ENCODE measurements at places on chromosomes 5 and 9.

GRCh38 chr5:95022967-95023695, 261.8 kb downstream of the MCTP1 start:
- DNase-seq: peak; percentile 30

DNA sequence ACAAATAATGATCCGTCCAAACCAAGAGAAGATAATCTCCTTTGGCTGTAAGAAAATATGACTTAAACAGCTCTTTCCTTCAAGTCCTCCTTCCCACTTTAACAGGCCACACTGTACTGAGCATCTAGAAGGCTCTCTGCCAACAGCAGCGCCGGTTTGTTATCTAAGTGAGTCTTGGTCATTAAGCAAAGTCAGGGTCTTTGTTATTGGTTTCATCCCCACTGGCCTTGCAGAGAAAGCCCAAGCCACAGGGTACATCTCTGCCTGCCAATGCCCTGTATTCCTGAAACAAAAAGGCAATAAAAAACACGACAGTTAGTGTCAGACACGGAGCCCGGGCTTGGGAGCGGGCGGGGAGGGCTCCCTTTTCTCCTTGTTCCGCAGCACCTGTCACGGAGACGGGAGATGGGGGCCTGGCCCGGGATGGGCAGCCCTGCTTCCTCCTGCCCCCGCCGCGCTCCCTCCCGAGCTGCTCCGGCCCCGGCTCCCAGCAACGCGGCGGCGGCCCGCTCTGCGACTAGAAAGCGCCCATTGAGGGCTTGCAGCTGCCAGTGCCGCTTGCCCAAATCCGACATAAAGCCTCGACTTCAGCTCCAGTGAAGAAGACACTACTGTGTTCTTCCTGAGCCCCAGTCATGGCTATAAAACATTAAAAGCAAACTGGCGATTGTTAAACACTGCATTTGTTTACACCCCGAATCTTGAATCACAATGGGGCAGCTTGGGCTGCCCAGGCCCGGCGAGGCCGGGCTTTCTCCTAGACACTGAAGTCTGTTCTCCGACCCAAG, 28.1 kb upstream of the PIK3R1 start:
- peak; percentile 41 for DNase-seq

- DNase-seq: peak; percentile 89
Measured at GRCh38 chr5:136249678-136250266, 56.8 kb upstream of the SMIM32 start.

DNA sequence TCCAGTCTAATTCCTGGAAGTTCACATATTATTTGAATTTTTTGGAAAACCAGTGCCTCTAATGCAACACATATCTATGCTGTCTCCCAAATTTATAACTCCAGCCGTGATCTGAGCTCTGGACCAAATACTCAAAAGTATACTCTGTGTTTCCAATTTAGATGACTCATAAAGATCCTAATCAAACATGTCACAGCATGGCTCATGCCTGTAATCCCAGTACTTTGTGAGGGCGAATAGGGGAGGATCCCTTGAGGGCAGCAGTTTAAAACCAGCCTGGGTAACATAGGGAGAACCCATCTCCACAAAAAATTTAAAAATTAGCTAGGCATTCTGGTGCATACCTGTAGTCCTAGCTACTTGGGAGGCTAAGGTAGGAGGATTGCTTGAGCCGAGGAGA, 388.0 kb downstream of the CDH12 start:
- DNase-seq: no peak

- DNase-seq: no peak
Measured at GRCh38 chr5:146098047-146098446, 7.3 kb downstream of the PLAC8L1 start.

- DNase-seq: no peak
Measured at GRCh38 chr9:116430849-116431248, 256.3 kb upstream of the TRIM32 start.

- DNase-seq: peak; percentile 93
Measured at GRCh38 chr5:68683632-68684036, 410.2 kb upstream of the SLC30A5 start.

DNA sequence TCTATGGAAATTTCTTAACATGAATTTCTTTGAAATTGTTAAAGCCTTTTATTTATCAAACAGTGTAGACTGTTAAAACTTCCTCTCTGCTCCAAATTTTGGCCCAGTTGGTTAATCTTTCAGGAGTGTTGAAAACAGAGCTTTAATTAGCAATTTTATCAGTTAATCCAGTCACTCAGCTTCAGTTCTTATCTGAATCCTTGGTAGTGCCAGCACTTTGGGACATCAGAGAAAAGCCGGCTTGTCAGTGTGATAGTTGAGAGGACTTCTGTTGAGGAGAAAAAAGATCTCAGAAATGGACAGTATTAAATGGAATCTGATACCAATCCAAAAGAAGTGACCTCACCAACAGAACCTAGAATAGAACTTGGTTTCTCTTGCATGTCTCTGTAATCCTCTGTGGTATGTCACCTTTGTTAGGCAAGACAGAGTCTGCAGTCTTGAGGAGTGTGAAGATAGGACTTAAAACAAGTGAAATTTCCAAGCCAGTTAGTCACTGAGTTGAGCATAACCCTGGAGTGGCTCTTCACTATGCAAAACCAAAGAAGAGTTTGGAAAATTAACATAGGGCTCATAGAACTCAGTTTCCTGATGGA, 251.8 kb downstream of the NNT start:
- DNase-seq: peak; percentile 2

- no peak for DNase-seq
Measured at GRCh38 chr9:14899042-14899814, 11.0 kb downstream of the FREM1 start.

GRCh38 chr5:113150821-113151220, 174.2 kb downstream of the DCP2 start:
- no peak for DNase-seq

DNA sequence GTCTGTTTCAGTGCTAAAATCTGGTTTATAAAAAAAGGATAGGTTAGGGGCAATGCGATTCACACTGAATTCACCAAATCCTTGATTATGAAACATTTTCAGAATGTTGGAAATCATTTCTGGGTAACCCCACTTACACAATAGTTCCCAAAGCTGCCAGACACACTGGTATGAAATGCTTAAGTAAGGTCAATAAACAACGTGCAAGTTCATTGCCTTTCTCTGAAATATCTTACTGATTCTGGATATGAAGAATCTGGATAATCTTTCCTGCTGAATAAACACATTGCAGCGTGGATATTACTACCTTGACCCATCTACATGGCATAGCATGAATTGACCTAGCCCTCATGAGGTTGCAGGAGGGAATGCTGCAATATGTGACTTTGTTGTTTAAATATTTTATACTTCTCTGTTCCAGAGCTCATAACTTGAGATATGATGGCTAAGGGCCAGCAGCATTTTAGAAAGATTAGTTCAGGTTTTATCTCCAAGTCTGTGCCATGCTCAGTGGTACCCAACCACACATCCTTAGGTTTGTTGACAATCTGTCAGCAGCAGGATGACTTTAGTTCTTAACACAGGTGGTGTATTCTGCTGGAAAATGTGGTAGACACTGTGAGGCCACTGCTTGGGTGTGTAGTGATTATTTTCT, 121.0 kb downstream of the NREP start:
- peak; percentile 65 for DNase-seq

DNA sequence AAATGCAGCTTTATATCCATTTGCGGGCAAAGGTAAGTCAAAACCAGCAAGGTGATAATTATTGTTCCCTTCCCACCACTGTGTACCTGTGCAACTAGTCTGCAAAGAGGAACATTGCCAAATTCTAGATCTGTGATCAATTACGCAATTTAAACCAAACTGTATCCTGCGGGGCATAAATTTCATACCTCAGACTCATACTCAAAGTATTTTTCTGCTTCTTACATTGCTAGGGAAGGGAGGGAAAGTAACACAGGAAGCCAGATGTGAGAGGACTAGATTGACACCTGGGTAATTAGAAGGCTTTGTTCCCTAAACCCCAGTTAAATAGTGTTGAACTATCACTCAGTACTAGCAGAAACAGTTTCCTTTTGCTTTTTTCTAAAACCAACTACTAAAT, 240.2 kb upstream of the ZNF608 start:
- peak; percentile 28 for DNase-seq

GRCh38 chr5:30765227-30765626, 428.3 kb upstream of the CDH6 start:
- DNase-seq: peak; percentile 74

DNA sequence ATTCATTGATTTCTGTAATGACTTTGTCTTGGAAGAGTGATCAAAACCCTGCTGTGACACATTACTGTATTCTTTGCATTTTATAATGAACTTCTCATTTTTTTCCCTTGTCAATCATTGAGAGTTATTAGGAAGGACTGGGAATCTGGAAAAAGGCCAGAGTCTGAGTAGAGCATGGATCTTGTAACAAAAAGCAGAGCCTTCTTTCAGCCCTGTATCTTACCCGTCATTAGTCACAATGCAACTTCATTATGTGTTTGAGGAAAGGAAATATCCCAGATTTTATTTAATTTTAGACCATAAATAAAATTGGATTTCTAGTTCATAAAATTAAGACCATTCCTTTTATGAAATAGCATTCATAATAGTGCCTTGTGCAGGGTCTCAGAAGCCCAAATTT, 131.4 kb downstream of the ARHGEF28 start:
- no peak for DNase-seq

GRCh38 chr9:130555968-130556367, 23.4 kb upstream of the FUBP3 start:
- no peak for DNase-seq

GRCh38 chr5:96048763-96049162, 87.1 kb upstream of the ELL2 start:
- peak; percentile 37 for DNase-seq

GRCh38 chr9:27460226-27461023, 63.7 kb upstream of the IFNK start:
- no peak for DNase-seq

DNA sequence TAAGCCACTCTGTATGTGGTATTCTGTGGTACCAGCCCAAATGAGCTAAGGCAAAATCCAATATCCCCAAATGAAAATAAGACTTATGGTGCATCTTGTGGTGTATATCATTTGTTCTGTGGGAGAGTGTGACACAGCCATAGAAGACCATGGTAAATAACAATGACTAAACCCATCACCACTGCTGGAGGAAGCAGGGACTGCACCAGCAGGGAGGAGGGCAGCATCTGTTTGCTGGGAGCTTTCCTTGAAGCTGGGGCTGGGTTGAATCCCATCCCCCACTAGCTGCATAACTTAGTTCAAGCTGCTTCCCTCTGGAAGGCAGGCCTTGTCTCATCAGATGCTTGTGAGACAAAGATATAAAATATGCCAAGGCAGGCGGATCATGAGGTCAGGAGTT, 14.2 kb downstream of the GADD45G start:
- DNase-seq: no peak

GRCh38 chr9:118268046-118268445, 563.8 kb downstream of the TLR4 start:
- DNase-seq: no peak

DNA sequence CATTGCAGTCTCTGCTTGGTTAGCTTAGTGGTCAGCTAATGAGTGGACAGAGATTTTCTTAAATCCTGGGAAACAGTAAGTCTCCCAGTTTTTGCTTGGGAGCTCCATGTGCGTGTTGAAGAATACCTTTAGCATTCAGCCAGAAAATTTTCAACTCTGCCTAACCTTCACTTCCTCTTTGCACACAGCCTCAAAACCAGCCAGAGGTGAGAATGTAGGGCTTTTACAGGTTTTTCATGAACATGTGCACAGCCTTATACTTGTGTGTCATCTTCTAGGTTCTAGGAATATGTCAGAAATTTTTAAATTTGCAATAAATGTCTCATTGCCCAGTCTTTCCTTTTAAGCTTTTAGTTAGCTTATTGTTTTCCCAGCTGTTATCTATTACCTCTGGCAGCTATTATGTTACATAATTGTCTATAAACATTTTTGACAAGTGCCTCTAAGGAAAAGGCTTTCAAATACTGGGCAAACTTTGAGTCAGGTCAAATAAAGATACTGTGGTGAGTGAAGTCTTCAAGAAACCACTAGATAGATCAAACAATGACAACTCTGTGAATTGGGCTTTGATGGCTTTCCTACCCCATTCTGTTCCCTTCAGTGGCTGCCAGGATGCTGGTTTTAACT, 12.7 kb downstream of the ADGRV1 start:
- DNase-seq: no peak

- DNase-seq: peak; percentile 63
Measured at GRCh38 chr9:70110194-70111041, 66.8 kb downstream of the MAMDC2 start.

- no peak for DNase-seq
Measured at GRCh38 chr5:22242532-22242931, 610.6 kb downstream of the CDH12 start.

- no peak for DNase-seq
Measured at GRCh38 chr5:31663519-31663918, 24.6 kb downstream of the PDZD2 start.

DNA sequence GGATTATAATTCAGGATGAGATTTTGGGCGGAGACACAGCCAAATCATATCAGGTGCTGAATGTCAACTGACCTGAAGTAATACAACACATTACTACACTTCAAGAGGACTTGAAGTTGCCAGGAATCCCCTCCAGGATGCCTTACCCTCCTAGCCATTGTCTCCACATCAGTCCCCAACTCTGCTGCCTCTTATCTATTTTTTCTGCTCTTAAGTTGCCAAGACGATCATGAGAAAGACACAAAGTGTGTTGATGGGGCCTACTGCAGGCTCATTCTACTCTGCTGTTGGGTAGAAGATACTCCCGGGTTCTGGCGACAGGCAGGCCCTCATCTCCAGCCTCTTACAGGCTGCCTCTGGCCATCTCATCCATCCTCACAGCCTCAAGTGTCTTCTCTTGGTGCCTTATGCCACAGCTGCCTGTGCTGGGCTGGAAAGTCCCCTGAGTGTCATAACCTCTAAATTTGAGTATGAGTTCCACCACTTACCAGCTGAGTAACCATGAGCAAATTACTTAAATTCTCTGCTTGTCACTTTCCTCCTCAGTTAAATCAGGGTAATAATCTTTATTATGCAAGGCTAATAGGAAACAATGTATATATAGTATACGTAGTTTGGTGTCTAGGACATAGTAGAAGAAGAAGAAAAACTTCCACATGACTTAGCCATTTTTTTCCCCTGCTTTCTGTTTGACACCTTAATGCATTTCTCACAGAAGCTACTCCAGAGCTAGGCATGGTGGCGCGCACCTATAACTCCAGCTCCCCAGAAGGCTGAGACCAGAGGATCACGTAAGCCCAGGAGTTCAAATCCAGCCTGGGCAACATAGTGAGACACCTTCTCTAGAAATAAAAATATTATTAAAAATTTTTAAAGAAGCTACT, 73.0 kb upstream of the SNX2 start:
- DNase-seq: no peak

- DNase-seq: peak; percentile 41
Measured at GRCh38 chr5:2017540-2018389, 135.0 kb upstream of the IRX4 start.

- no peak for DNase-seq
Measured at GRCh38 chr9:31637265-31637664, 747.2 kb upstream of the ACO1 start.

- DNase-seq: peak; percentile 80
Measured at GRCh38 chr9:91037511-91038482, 236.2 kb downstream of the SYK start.

- no peak for DNase-seq
Measured at GRCh38 chr9:96500696-96501632, 51.0 kb downstream of the HABP4 start.

GRCh38 chr9:109590966-109591365, 92.9 kb upstream of the PTPN3 start:
- DNase-seq: no peak

- no peak for DNase-seq
Measured at GRCh38 chr5:76514292-76514691, 108.9 kb downstream of the F2RL2 start.

- DNase-seq: peak; percentile 76
Measured at GRCh38 chr5:62779010-62779422, 200.4 kb downstream of the LRRC70 start.
